ENCODE measurements at places on chromosomes 5 and 9.

DNA sequence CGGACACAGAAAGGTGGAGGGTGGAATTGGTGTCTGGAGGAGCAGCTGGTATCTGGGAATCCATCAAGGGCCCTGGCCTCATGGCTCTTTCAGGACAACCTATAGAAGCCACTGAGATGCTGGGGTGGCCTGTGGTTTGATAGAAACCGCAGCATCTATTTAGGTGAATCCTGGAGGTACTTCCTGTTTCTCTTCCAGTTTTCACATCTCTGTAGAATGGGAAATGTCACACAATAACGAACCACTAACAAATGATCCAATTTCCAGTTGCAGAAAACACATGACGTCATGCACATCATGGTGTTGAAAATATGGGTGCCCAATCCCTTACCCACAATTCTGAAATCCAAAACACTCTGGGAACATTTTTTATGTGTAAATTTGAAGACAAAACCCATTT lies 52.2 kb downstream of the ROPN1L start:
- DNase-seq = no peak

DNA sequence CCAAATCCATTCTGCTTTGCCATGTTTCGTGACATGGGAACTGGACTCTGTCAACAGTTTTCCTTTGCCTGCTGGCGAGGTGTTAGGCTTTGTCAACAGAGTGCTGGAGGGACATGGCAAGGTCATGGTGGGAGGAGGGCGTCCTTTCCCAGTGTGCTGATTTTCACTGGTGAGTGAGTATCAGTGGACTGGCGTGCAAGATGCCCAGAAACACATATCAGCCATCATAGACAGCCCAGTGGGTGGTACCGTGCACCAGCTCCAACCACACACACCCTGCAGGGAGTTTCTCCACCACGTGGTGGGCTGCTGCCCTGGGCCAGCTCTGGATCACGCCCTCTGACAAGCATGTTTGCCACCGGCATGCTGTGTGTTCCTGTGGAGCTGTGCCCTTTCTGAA lies 50.0 kb upstream of the ABL1 start:
- no peak for DNase-seq

GRCh38 chr9:78601957-78602565 lies 305.1 kb downstream of the PSAT1 start:
- DNase-seq = no peak

- no peak for DNase-seq
Observed at GRCh38 chr5:132064140-132064539, 3.7 kb downstream of the IL3 start.

DNA sequence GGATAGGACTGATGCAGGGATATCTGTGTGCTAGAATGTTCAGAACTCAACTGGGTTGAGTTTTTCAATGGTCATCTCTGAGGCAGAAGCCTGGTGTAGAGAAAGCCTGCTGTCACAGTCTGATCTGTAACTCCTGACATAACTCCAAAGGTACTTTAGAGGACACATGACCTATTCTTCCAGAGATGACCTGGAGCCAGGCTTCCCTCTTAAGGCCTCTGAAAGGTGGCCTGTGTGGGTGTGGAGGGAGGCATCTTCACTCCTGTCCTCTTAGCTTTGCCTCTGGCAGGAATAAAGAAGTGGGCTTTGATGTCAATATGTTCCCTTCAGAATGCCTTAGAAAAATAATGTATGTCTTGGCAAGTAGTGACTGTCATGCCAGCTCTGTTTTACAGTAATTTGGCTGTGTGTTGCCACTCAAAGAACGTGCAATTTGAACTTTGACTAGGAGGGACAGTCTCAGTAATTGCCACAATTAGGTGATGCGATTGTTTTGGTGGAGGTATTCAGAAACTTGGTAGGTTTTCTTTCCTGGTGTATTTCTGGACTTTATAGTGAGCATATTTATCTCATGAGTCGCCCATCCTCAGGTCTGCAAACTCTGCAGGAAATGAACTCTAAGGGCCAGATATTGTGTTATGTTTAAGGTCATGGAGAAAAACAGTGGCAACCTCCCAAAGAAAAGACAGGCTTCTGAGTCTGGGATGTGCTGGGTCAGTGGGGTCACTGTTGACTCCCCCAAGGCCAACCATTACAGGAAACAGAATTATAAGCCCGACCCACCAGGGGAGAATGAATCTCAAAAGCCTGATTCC lies 3.2 kb upstream of the C5orf63 start:
- DNase-seq = no peak

DNA sequence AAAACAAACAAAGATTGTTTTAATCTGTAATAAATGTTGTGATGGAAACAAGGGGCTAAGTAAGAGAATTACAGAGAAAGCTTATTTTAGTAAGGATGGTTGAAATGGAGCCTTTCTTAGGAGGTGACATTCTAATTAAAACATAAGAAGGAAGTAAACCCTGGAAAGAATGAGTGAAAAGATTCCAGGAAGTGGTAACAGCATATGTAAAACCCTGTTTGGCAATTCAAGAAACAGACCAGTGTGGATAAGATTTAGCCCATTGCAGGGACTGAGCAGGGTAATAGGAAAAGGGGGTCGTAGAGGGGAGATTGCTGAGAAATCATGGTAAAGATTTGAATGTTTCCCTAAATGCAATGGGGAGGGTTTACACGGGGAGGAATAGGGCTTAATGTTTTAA lies 21.6 kb upstream of the PIP5K1B start:
- no peak for DNase-seq

DNA sequence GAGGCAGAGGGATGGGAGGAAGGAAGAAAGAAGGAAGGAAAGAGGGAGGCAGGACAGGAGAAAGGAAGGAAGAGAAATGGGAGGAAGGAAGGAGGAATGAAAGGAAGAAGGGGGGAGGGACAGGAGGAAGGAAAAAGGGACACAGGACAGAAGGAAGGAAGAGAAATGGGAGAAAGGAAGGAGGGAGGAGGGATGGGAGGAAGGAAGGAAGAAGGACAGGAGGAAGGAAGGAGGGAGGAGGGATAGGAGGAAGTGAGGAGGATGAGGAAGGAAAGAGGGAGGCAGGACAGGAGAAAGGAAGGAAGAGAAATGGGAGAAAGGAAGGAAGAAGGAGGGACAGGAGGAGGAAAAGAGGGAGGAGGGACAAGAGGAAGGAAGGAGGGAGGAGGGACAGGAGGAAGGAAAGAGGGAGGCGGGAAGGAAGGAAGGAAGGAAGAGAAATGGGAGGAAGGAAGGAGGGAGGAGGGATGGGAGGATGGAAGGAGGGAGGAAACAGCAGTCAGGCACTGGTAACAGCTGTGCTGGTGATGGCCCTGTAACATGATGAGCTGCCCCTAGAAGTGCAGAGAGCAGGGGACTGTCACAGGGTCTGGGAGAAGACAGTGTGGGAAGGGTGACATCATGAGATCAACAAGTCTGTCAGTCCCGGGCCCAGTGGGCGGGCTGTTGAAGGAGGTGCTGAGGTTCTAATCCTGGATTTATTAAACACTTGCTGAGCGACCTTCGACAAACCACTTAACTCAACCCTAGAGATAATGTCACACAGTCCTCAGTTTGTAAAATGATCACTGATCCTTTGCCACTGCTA lies 10.7 kb upstream of the IRX1 start:
- DNase-seq = no peak

GRCh38 chr5:33330426-33330825 lies 110.3 kb upstream of the TARS1 start:
- no peak for DNase-seq

- no peak for DNase-seq
Observed at GRCh38 chr5:141811287-141812155, 66.7 kb downstream of the PCDH1 start.

DNA sequence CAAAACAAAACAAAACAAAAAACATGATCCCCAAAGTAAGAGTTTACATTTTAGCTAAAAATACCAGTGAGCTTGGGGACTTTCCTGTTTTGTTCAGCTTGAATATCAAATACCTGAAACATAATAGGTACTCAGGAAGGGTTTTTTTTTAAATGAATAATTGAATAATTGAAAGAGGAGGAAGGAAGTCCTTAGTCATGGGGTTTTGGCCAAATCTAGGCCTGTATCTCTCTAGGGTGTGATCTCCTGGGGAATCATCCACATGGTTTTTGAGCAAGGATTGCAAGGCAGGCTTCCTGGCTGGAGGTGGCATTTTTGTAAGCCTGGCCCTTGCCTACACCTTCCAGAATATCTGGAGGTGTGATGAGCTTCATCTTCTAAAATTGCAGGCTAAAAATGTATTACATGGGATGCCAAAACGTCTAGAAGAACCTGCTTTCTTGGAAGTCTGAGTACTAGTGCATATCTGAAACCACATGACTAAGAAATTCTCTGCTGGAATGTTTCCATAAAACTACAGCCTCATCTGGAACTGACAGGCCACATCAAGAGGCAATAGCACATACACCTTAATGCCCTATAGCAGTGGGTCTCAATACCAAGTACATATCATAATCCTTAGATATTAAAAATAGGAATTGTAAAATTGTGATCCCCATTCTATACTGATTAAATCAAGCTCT lies 10.4 kb downstream of the C9 start:
- DNase-seq = no peak

DNA sequence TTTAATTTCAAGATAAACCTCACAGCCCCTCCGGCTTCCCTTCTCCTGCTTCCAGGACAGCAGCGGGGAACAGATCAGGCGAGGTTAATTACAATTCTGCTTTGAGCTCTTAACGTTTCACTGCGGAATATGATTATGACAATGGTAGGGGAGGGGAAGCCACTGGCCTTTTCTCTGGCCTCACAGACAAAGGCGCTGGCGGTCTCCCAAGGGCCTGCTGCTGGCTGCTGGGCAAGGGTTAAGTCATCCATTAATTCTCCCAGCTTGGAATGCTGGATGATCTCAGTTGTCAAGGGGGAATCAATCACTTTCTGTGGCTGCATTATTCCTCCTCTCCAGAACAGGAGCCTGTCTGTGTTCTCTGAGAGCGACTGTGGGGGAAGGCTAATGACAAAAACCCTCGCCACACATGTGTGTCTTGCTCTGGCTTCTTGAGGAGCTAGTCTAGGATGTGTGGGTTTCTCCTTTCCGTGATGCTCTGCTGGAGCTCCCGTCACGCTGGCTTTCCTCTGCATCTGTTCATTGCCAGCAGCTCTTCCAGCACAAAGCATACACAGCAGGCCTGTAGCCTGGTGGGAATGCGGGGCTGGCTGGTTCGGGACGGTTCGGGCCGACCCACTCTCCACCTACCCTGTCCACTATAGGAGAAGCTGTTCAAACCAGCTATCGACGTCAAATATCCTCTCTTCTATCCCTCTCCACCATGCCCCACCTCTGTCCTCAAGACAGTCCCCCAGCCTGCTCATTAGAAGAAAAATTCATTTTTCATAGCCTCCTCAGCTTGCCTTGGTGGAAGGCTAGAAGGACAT lies 82.8 kb downstream of the DCP2 start:
- DNase-seq = no peak

Data from activated T-helper 1 cell treated with anti-CD3 and anti-CD28 coated beads, Interleukin-2, amount 50 U/mL, for 16 hours (primary cell).